ENCODE measurements at places on chromosomes 1 and 21. TPM values are rescaled to one million over a fixed set of nuclear protein-coding genes. Genes with fewer than 3 reads are reported as not detected.

HUNK gene
- total RNA-seq: 10.7 TPM

PEA15 gene
- 215 TPM for total RNA-seq

PLA2G2D gene
- total RNA-seq: not detected

NEGR1 gene
- 23.3 TPM for total RNA-seq

AMPD1 gene
- 0.71 TPM for total RNA-seq

RCAN3 gene
- total RNA-seq: 15.1 TPM

DNALI1 gene
- 10.0 TPM for total RNA-seq

Measured in camera-type eye (tissue), 1 donor.